ENCODE measurements at places on chromosomes 5 and 9.

- peak; percentile 53 for DNase-seq
Observed at GRCh38 chr5:178417391-178417811, 172.8 kb downstream of the COL23A1 start.

GRCh38 chr5:68419637-68420452 is 204.3 kb downstream of the PIK3R1 start:
- DNase-seq, result peak; percentile 38

GRCh38 chr9:111897601-111898137 is 1.1 kb downstream of the UGCG start:
- DNase-seq, result no peak

- no peak for DNase-seq
Observed at GRCh38 chr5:31995714-31996113, 178.4 kb downstream of the GOLPH3 start.

- no peak for DNase-seq
Observed at GRCh38 chr9:113992994-113993393, 85.1 kb downstream of the AMBP start.

GRCh38 chr9:21060919-21061561 is 16.7 kb downstream of the IFNB1 start:
- peak; percentile 41 for DNase-seq

GRCh38 chr5:19930451-19930850 is 57.5 kb downstream of the CDH18 start:
- no peak for DNase-seq

GRCh38 chr5:172713113-172713808 is 57.7 kb downstream of the DUSP1 start:
- peak; percentile 82 for DNase-seq

- no peak for DNase-seq
Observed at GRCh38 chr9:94010980-94011533, 55.9 kb upstream of the BARX1 start.

DNA sequence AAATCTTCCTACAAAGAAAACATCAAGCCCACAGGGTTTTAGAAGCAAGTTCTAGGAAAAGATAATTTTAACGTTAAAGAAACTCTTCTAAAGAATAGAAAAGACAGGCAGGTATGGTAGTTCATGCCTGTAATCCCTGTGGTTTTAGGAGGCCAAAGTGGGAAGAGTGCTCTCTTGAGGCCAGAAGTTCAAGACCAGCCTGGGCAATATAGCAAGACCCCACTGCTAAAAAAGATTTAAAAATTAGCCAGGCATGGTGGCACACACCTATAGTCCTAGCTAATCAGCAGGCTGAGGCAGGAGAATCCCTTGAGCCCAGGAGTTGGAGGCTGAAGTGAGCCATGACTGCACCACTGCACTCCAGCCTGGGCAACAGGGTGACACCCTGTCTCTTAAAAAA is 193.3 kb downstream of the MLLT3 start:
- DNase-seq, result no peak

- no peak for DNase-seq
Observed at GRCh38 chr5:60852940-60853339, 8.9 kb upstream of the ELOVL7 start.

DNA sequence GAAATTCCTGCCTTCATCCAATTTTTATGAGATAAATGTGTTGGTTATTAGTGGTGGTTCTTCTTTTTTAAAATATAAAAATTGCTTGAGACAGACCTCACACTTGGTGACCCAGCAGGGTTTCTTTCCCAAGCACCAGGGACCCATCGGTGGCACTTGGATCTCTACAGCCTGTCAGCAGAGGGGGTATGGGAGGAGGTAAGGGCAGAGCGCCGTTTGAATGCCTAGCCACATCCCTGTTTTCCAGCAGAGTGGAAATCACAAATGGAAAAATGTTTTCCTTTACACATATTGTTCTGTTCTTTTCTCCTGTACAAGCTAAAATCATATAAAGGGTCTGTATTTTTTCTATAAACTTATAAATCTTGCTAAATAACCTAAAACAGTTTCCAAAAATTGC is 248.0 kb downstream of the NR3C1 start:
- no peak for DNase-seq

- DNase-seq, result no peak
Observed at GRCh38 chr5:180525399-180525798, 31.2 kb downstream of the CNOT6 start.

- DNase-seq, result no peak
Observed at GRCh38 chr9:89844075-89844474, 239.3 kb downstream of the GADD45G start.

- DNase-seq, result no peak
Observed at GRCh38 chr9:38232895-38233294, 159.6 kb upstream of the ALDH1B1 start.

- DNase-seq, result peak; percentile 29
Observed at GRCh38 chr5:88833371-88834130, 49.4 kb downstream of the MEF2C start.

- DNase-seq, result no peak
Observed at GRCh38 chr5:95939465-95939864, 22.2 kb downstream of the ELL2 start.

- no peak for DNase-seq
Observed at GRCh38 chr5:168216989-168217388, 74.5 kb upstream of the WWC1 start.

DNA sequence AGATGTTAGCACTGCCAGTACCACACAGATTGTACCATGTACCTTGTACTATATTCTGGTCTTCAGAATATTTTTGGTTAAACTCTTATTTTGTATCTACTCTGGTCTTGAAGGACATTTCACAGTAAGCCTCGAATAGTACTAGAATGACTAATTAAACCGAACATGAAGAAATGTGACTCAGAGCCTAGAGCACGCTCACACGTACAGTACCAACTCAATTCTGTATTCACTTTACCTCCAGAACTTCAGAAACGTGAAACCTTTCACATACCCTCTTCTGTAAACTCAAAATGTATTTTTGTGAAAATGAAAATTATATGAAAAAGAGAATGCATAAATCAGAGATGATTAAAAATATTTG is 112.8 kb downstream of the MVB12B start:
- no peak for DNase-seq

DNA sequence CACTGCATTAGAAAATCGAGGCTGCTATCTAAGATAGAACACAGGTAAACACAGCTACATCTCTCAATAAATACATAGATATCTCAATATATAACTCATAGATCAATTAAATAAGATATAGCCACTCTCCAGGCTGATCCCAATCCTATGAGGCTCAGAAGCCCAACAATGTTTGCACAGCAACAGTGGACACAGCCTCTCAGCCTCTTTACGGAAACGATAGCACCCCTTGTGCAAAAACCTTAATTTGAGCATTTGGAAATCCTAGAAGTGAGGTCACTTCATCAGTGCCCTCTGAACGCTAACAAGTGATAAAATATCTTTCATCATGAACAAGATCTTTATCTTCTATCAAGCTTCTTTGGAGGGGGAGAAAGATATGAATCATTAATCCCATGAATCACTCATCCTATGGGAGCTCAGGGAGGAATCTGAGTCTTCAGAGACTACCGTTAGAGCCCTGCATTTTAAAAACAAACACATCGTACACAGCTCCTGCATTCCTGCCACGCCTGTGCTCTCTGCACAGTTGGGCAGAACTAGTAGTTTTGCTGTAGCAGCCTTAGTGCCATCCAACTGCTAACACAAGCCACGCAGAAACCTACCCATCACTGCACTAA is 71.4 kb downstream of the MED27 start:
- no peak for DNase-seq

DNA sequence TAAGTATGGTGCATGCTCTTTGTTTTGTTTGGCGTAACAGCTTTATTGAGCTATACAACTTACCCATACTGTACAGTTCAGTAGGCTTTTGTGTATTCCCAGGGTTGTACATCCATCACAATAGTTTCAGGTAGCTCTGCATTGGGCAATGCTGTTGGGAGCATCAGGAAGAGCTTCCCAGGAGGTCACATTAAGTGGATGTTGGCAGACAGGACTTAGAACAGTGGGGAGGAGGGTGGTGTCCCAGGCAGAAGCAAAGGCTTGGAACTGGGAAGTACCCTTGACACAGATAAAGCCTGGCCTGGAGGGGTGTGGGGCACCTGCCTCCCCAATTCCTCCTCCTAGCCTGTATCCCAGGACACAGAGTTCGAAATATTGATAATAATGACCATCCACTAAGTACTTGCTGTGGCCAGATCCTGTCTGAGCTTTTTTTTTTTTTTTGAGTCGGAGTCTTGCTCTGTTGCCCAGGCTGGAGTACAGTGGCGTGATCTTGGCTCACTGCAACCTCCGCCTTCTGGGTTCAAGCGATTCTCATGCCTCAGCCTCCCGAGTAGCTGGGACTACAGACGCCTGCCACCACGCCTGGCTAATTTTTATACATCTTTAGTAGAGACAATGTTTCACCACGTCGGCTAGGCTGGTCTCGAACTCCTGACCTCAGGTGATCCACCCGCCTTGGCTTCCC is 1.3 kb downstream of the BBLN start:
- DNase-seq, result peak; percentile 31

GRCh38 chr5:32136342-32136741 is 37.8 kb downstream of the GOLPH3 start:
- no peak for DNase-seq

GRCh38 chr5:107123014-107123413 is 547.7 kb downstream of the EFNA5 start:
- no peak for DNase-seq

DNA sequence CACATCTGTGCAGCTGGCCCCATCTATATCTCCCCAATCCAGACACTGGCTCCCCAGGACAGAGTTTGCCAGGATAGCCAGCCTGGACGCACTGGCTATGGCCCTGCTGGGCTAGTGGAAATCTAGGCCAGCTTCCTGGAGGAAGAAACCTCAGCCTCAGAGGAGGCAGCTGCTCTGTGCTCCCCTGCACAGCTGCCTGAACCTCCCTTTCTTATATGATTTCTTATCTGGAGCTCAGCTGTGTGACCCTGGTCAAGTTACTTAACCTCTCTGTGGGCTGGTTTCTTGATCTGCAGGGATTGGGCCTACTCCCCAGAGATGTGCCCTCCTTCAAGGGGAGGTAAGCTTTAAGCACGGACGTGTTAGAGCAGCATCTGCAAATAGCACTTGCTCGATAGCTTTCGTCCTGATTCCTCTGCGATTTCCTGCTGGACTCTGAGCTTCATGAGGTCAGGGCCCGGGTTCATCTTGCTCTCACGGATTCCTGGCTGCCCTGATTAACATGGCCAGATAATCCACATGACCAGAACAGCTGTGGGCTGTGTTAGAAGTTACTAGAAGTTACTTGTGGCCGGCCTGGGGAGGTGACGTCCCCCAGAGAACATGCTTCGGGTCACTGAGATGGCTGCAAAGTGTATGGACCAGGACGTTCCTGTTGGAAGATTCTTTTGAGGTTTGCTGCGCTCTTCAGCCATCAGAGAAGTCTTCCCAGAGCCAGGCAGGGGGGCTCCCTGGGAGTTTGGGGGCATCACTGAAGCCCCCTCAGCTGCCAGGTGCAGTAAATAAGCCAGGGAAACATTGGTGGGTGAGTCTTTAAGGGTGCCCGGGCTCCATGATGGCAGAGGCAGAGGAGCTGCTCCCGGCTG is 14.5 kb downstream of the C9orf50 start:
- DNase-seq, result no peak

- no peak for DNase-seq
Observed at GRCh38 chr9:84152204-84152603, 171.6 kb downstream of the RMI1 start.

DNA sequence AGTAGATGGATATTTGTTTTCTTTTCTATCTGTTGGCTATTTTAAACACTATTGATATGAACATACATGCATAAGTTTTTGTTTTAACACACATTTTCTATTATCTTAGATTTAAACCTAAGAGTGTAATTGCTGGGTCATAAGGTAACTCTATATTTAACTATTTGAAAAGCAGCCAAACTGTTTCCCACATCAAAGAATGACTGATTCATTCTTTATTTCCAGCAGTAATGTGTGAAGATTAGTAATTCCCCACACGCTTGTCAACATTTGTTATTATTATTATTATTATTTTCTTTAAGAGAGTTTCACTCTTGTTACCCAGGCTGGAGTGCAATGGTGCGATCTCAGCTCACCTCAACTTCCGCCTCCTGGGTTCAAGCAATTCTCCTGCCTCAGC is 1495.8 kb downstream of the EFNA5 start:
- no peak for DNase-seq

- peak; percentile 5 for DNase-seq
Observed at GRCh38 chr5:88732181-88732633, 150.8 kb downstream of the MEF2C start.

GRCh38 chr5:36854402-36855140 is 22.0 kb upstream of the NIPBL start:
- DNase-seq, result no peak

GRCh38 chr5:124287813-124288212 is 458.6 kb downstream of the ZNF608 start:
- DNase-seq, result no peak

GRCh38 chr9:135299651-135300345 is 179.8 kb upstream of the PPP1R26 start:
- DNase-seq, result no peak

GRCh38 chr5:34886392-34887119 is 28.7 kb downstream of the RAD1 start:
- DNase-seq, result no peak

DNA sequence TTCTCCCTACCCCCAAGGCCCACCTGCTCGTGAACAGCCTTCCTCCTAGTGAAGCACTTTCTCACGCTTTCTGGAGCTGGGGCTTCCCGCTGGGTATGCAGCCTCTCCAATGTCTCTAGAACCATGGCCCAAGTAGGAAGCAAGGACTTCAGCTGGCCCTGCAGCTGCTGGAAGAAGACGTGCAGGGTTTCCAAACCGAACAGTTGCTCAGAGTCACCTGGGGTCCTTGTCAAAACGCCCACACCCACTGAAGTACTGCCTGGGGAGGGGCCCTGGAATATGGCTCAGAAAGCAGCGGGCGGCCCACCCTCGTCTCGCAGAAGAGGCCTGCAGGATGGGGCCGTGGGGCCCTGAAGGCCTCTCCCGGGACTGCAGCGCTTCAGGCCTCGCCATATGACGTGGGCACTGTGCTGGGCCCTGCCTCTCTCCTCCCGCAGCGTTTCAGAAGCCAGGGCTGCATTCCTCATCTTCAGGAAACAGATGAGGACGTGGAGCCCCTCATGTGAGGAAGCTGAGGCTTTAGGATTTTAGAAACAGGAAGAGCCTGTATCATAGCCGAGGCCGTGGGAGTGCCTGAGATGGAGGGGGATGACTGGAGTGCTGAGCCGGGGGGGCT is 116.0 kb upstream of the LMX1B start:
- DNase-seq, result peak; percentile 45

- DNase-seq, result no peak
Observed at GRCh38 chr9:32339424-32339823, 45.0 kb upstream of the ACO1 start.

DNA sequence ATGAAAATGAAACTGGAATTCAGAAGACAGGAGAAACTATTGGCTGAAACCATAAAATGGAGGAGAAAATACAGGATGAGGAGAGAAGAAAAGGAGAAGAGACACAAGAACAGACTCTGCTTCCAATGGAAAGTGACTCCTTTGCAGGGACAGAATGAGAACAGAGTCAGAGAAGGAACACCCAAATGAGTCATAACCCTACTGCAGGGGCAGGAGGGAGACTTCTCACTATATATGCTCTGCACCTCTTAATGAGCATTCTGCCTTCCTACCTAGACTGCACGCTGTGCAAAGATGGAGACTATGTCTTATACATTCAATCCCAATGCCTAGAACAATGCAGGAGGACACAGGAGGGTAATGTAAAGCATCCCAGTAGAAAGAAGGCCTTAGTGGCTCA is 2.1 kb downstream of the SAXO1 start:
- no peak for DNase-seq

Data from eye (tissue), 1 donor.